ENCODE measurements at places on chromosomes 16 and 17. TPM values are rescaled to one million over a fixed set of nuclear protein-coding genes. Genes with fewer than 3 reads are reported as not detected.

Gene SLC6A4
- 0.10 TPM for polyA plus RNA-seq

Gene TRIM72
- 70.2 TPM for polyA plus RNA-seq

Gene ZNF319
- polyA plus RNA-seq: 8.4 TPM

Gene OR4D2
- polyA plus RNA-seq: not detected

Gene WFDC1
- 2.2 TPM for polyA plus RNA-seq

Gene NQO1
- 7.0 TPM for polyA plus RNA-seq

Gene TRPV2
- 4.8 TPM for polyA plus RNA-seq

Data from muscle of leg (tissue), 16 donors.